GM23248 (cell line): ENCODE measurements at places on chromosomes 5 and 9.

GRCh38 chr5:82222597-82223574, 55.3 kb downstream of the RPS23 start:
- peak; percentile 10 for DNase-seq

DNA sequence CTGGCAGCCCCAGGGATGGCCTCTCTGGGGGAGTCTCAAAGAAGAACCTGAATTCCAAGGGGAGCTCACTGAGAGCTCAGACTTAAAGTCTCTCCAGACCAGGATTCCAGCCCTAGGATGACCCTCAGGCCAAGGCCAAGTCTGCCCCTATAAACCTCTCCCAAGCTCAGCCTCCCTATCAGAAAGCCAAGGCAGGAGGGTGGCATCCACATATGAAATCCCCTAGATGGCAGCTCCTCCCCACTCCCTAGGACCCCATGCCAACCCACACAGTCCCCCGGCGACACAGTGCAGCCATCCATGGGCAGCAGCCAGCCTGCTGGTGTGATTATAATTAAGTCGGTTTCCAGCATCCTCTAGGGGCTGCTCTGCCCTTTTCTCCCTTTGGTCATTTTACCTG, 269.9 kb downstream of the CDK5RAP2 start:
- no peak for DNase-seq

DNA sequence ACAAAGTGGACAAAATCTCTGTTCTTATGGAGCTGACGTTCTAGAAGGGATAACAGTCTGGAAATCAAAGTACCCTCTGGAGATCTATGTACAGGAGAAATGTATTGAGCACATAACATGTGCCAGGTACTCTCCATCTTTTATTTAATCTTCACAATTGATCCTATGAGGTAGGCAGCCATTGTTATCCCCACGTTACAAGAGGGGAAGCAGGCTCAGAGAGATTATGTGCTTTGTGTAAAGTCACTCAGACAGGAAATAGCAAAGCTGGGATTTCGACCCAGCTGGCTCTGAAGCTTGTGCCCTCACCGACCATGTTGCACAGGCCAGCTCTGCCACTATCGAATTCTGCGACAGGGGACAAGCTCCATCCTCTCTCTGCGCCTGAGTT, 21.5 kb downstream of the PDGFRB start:
- DNase-seq: no peak

DNA sequence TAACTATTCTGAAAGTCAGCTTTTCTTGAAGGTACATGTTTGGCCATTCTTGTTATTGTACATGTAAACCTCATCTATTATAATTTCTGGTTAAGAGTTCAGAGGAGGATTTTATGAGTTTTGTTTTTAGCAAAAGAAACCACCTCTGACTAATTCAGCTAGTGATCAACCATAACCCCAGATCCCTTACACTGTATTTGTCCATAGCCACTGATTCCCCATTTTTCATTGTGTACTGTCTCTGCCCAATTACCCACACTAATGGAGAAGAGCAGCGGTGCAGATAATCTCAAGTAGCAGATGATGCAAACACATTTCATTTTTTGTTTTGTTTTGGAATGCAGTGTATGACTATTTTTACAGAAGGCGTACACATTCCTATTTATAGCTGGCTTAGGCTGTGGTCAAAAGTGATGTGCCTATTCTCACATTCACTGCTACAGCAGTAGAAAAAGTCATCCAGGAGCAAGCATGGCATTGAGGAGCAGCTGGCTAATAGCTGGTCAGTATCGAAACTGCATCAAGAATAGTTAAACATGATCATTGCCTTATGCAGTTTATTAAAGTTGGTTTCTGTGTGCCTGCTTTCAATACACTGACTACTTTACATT, 988.3 kb downstream of the DTWD2 start:
- DNase-seq: no peak

GRCh38 chr5:146540414-146540813, 24.4 kb upstream of the GPR151 start:
- DNase-seq: peak; percentile 25

GRCh38 chr9:131691969-131692611, 47.8 kb downstream of the RAPGEF1 start:
- DNase-seq: no peak

DNA sequence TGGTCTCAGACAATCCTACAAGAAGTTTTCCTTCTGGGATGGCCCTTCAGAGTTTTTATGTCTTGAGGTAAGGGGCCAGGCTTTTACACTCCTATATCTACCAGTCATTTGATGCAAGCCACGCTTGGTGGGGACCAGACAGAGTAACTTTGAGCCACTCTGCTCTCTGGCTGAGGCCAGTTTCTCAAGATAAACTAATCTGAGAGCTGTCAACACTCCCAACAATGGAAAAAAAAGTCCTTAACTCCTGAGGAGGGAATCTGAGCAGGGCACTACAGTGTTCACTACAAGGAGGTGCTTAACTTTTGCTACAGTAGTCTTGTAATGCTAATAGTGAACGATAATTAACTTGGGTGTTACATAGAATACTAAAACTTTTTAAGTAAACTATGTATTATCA, 62.7 kb downstream of the MRPS30 start:
- no peak for DNase-seq

- DNase-seq: peak; percentile 45
Observed at GRCh38 chr5:174723979-174724483, 351 bp upstream of the MSX2 start.

- peak; percentile 89 for DNase-seq
Observed at GRCh38 chr5:42949348-42950115, 90.6 kb downstream of the ANXA2R start.

GRCh38 chr5:174073122-174073660, 27.7 kb downstream of the NSG2 start:
- no peak for DNase-seq

- DNase-seq: no peak
Observed at GRCh38 chr5:175803736-175804454, 67.5 kb upstream of the CPLX2 start.

DNA sequence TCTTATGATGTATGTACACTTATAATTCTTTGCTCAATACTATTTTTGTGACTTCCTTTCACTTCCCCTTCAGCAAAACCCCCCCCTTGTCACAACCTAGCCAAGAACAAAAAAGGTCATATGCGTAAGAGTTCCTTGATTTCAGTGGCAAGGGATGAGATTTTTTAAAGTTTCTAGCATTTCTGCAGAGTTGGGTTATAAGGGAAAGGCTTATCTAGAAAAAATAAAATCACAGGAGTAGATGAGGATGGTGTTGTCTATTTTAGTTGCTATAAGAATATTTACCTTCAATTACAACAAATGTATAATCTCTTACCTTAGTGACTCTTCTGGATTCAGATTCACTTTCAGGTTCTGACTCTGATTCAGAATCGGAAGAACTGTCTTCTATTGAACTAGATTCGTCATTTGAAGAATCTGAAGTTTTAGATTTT, 184.6 kb downstream of the AP3B1 start:
- DNase-seq: no peak
